Activated naive CD4-positive, alpha-beta T cell (primary cell): ENCODE measurements at places on chromosomes 11 and 22.

- DNase-seq = no peak
Measured at GRCh38 chr11:72230764-72231365, 6.3 kb downstream of the INPPL1 start.

- DNase-seq = no peak
Measured at GRCh38 chr11:23205156-23205871, 345.0 kb upstream of the CCDC179 start.

GRCh38 chr11:20634044-20634443 lies 34.6 kb downstream of the SLC6A5 start:
- no peak for DNase-seq

GRCh38 chr11:113698515-113698914 lies 7.6 kb downstream of the TMPRSS5 start:
- no peak for DNase-seq

GRCh38 chr11:113477321-113477720 lies 2.1 kb upstream of the DRD2 start:
- DNase-seq = no peak

GRCh38 chr22:23485490-23485889 lies 94.6 kb downstream of the IGLL1 start:
- no peak for DNase-seq

GRCh38 chr11:111450480-111451320 lies 61.5 kb downstream of the BTG4 start:
- DNase-seq = no peak

GRCh38 chr22:36301384-36301828 lies 48.5 kb downstream of the APOL1 start:
- DNase-seq = peak; percentile 83

GRCh38 chr11:70263363-70263762 lies 7.1 kb upstream of the PPFIA1 start:
- DNase-seq = no peak

DNA sequence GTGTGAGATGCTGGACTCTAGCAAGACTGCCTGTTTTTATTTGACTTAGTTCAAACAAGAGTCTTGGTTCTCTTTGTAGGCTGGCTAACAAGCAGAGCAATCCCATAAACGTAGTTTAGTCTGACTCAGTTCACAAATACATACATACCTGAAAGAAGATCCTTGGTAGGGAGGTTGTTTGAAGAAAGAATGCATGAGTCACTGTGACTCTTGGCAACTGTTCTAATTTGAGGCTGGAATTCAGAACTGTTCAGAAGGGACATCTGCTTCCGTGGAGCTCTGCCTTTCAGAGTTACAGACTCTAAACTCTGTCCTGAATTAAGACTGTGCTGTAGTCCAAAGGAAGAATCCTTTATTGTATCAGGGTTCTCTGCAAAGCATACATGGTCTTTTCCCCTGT lies 32.2 kb downstream of the C2CD3 start:
- DNase-seq = no peak

DNA sequence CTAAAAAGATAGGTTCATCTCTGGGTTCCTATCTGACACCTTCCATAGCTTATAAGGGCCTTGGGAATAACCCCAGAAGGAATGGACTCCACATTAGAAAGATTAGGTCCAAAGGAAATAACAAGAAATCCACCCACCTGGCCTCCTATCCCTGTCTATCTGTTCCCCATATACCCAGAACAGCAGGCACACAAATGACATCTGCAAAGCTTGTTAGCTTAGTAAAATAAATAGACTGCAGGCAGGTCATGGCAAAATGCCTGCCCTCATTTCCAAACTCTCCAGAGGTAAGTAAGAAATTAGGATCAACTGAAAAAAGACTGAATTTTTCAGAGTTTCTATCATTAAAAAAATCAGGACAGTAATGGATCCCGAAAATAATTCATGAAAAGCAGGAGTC lies 489.5 kb downstream of the DLG2 start:
- DNase-seq = no peak

DNA sequence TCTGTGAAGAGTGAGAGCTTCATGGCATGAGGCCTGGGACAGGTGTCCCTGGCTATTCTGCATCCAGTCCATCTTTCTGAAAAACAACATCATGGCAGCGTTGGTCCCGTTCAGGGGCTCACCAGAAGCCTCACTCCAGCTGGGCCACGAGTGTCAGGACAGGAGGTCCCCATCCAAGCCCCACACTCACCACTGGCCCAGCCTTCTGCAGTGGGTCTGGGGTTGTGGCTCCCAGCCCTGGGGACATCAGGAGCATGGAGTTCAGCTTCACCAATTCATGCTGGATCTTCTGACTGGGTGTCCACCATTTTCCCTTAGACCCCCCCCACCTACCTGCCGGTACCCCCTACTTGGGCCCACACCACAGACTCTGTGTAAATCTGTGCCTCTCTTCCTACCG lies 400.3 kb downstream of the BRD1 start:
- DNase-seq = no peak

- no peak for DNase-seq
Measured at GRCh38 chr11:134142536-134142935, 73.7 kb downstream of the JAM3 start.
